Naive thymus-derived CD8-positive, alpha-beta T cell (primary cell): ENCODE measurements at places on chromosomes 12 and 14.

DNA sequence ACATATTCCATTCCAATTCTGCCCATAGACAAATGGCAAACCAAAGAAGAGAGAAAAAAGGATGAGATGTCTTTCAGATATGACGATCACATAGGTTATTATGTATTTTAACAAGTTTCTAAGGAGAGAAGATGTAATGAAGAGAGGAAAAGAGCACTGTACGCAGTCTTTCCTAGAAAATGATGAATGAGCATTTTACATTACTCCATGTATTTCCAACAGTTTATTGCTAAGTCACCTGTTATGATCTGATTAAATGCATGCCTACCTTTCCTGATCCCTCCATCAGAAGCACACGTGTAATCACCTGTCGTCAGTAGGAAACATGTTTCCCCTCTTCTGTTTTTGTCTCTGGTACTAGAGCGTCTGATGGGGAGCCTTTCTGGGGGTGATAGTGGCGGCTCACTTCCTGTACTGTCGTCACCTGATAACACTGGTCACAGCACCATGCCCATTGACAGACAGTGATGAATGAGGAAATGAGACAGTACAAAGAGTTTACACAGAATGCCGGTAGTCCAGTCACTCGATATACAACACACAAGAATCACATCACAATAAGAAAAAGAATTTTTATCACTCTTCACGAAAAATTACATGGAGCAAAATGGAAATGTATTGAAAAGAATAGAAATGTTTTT lies 161.6 kb downstream of the KCNC2 start:
- H3K27me3 ChIP-seq, result peaks cover 4% of the 10 kb centered on the region
- DNase-seq, result no peak
- H3K4me1 ChIP-seq, result no peaks in the 10 kb centered on the region
- H3K27ac ChIP-seq, result no peak overlapping the region

DNA sequence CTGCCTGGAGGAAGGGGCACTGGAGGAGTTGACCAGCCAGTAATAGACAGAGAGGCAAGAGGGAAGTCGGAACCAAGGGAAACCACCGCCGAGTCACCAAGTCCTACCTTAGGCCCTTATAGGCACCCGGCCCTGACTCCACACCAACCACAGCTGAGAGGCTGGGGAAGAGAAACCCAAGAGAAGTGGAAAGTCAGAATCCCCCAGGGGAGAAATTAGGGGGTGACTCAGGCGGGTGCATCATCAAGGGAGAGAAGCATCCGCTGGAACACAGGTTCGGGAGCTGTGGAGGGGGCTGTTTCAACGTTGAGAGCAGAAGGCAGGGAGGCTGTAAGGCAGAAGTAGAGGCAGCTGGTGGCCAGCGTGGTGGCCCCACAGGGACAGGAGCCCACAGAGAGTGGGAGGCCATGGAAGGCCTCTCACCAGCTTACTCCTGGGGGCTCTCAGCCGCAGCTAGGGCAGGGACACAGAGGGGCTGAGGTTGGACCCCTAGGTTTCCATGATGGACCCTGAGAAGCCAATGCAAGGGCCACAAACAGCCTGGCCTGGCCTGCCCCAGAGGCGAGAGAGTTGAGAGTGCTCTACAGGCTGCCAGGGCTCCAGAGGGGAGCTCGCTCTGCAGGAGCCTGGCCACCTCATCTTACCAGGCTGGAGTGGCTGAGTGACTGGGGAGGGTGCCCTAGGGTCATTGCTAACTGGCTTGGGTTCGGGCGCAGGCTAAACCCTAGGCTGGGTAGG lies 1.4 kb upstream of the TRMT61A start:
- no peaks in the 10 kb centered on the region for H3K36me3 ChIP-seq
- peaks cover 1% of the 10 kb centered on the region for H3K27me3 ChIP-seq
- H3K4me3 ChIP-seq, result peak overlapping the region; percentile 56
- no peak for DNase-seq

- H3K27ac ChIP-seq, result no peak overlapping the region
- peaks cover 27% of the 10 kb centered on the region for H3K27me3 ChIP-seq
- DNase-seq, result no peak
- no peaks in the 10 kb centered on the region for H3K36me3 ChIP-seq
- H3K4me3 ChIP-seq, result no peak overlapping the region
Observed at GRCh38 chr12:13940335-13940865, 41.0 kb downstream of the GRIN2B start.

- peaks cover 7% of the 10 kb centered on the region for H3K27me3 ChIP-seq
- H3K4me3 ChIP-seq, result no peak overlapping the region
- no peak overlapping the region for H3K27ac ChIP-seq
Observed at GRCh38 chr12:65937161-65937641, 112.9 kb downstream of the HMGA2 start.

DNA sequence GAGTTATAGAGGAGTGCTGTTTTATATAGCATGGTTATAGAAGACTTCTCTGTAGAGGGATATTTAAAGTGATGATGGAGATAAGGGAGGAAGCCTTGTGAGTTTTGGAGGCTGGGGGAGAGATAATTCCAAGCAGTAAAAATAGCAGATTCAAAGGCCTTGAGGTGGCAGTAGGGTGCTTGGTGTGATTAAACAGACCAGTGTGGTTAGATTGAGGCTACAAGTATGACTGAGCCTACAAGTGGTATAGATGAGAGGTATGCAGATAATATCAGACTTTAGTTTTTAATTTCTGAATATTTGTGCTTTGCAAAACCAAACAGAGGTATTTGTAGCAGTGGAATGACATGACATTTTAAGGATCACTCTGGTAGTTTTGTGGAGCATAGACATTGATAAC lies 20.3 kb downstream of the FANCM start:
- no peak overlapping the region for H3K4me3 ChIP-seq
- peaks cover 2% of the 10 kb centered on the region for H3K36me3 ChIP-seq
- H3K27me3 ChIP-seq, result no peaks in the 10 kb centered on the region
- H3K27ac ChIP-seq, result no peak overlapping the region

DNA sequence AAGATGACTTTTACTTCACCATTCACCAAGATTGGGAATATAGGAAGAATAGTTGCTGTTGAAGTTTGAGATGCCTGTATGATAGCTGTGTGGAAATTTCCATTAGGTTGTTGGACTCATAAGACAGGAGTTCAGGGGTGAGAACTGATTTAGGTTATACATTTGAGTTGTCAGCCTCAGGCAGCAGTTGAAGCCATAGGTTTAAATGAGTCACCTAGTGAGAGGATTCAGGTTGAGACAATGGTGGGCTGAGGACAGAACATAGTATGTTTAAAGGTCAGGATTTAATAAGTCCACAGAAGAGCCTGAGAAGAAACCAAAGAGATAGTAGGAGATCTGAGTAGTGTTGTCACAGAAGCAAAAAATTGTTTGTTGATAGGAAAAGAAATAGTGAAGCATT lies 63.6 kb upstream of the MON2 start:
- H3K4me3 ChIP-seq, result no peak overlapping the region
- no peak for DNase-seq
- H3K27me3 ChIP-seq, result no peaks in the 10 kb centered on the region
- peaks cover 6% of the 10 kb centered on the region for H3K4me1 ChIP-seq

GRCh38 chr14:32319368-32320049 lies 9.6 kb upstream of the AKAP6 start:
- no peak for DNase-seq
- H3K27me3 ChIP-seq, result peaks cover 4% of the 10 kb centered on the region
- no peak overlapping the region for H3K27ac ChIP-seq
- H3K4me3 ChIP-seq, result no peak overlapping the region
- no peaks in the 10 kb centered on the region for H3K36me3 ChIP-seq

- H3K27ac ChIP-seq, result no peak overlapping the region
- H3K36me3 ChIP-seq, result no peaks in the 10 kb centered on the region
- H3K4me3 ChIP-seq, result peak overlapping the region; percentile 91
- DNase-seq, result peak; percentile 59
Observed at GRCh38 chr12:50055831-50056638, 1.4 kb upstream of the ASIC1 start.

DNA sequence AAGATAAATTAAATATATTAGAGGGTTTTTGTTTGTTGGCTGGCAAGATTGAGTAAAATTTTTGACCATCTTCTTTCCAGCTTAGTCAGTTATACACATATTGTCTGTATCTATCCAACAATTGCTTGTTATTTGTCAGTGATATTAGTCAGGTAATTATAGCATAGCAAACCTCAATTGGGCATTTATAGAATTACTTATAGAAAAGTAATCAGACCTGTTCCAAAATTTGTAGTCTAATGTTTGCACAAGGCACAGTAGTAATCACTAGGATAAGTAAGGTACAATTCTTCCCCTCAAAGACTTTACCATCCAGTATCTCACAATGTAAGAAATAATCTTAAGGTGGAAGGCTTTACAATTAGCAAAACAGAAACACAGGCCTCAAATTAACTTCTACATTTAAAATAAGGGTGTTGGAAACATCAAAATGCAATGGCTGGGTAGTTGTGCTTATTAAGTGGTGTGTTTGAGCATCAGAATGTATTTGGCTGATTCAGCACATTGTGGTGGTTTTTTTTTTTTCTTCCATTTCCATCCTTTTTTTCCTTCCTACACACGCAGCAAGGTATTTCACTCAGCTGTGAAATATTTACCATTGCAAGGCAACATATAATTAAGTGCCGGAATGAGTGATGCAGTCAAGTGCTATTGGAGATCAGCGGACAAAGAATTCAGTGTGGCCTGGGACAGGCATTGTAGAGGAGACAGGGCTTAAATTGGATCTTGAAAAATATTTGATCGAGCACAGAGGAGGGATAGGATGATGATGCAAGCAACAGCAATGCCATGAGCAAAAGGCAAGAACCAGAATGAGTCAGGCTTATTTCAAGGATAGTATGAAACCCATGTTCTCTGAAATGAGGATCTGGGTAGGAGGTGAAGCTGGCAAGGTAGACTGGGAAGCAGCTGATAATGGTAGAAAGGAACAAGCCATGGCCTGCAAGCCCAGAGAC lies 178.2 kb downstream of the AKAP6 start:
- H3K27me3 ChIP-seq, result no peaks in the 10 kb centered on the region
- no peak overlapping the region for H3K27ac ChIP-seq
- no peak for DNase-seq
- H3K36me3 ChIP-seq, result no peaks in the 10 kb centered on the region
- H3K4me1 ChIP-seq, result no peaks in the 10 kb centered on the region
- H3K4me3 ChIP-seq, result no peak overlapping the region

- H3K27me3 ChIP-seq, result no peaks in the 10 kb centered on the region
- no peak overlapping the region for H3K4me3 ChIP-seq
- peaks cover 49% of the 10 kb centered on the region for H3K36me3 ChIP-seq
- peaks cover 30% of the 10 kb centered on the region for H3K4me1 ChIP-seq
- DNase-seq, result no peak
- no peak overlapping the region for H3K27ac ChIP-seq
Observed at GRCh38 chr12:14422516-14423230, 57.2 kb downstream of the ATF7IP start.

DNA sequence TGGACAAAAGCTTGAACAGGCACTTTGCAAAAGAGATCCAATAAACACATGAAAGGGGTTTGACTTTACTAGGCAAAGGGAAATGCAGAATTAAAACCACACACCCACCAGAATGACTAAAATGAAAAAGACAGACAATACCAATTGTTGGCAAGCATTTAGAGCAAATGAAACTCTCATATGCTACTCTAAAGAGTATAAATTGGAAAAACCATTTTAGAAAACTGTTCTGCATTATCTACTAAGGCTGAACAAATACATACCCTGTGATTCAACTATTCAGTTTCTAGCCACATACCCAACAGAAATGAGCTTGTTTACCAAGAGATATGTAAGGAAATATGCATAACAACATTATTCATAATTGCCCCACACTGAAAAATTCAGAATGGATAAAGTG lies 8.5 kb upstream of the IL22 start:
- H3K4me1 ChIP-seq, result peaks cover 13% of the 10 kb centered on the region
- no peak overlapping the region for H3K27ac ChIP-seq
- H3K36me3 ChIP-seq, result no peaks in the 10 kb centered on the region
- H3K27me3 ChIP-seq, result peaks cover 5% of the 10 kb centered on the region

DNA sequence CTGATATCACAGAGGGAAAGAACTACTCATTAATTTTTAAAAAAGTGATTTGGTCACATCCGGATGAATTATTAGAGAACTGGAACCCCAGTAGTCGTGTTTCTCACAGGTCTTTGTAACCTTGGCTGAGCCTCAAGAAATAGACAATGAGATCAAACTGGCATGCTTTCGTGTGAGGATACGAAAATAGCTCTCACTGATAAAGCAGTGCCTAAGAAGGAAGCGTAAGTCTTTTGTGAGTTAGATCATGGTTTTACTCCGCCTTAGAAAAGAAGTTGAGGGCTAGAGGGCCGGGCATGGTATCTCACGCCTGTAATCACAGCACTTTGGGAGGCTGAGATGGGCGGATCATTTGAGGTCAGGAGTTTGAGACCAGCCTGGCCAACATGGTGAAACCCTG lies 33.8 kb upstream of the GALNT16 start:
- H3K27ac ChIP-seq, result no peak overlapping the region
- H3K4me1 ChIP-seq, result no peaks in the 10 kb centered on the region
- DNase-seq, result no peak
- H3K36me3 ChIP-seq, result no peaks in the 10 kb centered on the region
- H3K4me3 ChIP-seq, result no peak overlapping the region

GRCh38 chr12:25771041-25771440 lies 187.4 kb upstream of the RASSF8 start:
- no peaks in the 10 kb centered on the region for H3K36me3 ChIP-seq
- DNase-seq, result no peak
- H3K27me3 ChIP-seq, result no peaks in the 10 kb centered on the region
- no peak overlapping the region for H3K4me3 ChIP-seq
- H3K4me1 ChIP-seq, result no peaks in the 10 kb centered on the region

GRCh38 chr12:88520436-88520820 lies 59.8 kb downstream of the KITLG start:
- H3K4me3 ChIP-seq, result no peak overlapping the region
- H3K36me3 ChIP-seq, result no peaks in the 10 kb centered on the region
- DNase-seq, result no peak

GRCh38 chr14:58663494-58664111 lies 25.8 kb downstream of the DACT1 start:
- H3K27me3 ChIP-seq, result no peaks in the 10 kb centered on the region
- peaks cover 6% of the 10 kb centered on the region for H3K4me1 ChIP-seq
- H3K27ac ChIP-seq, result peak overlapping the region; percentile 74
- H3K36me3 ChIP-seq, result no peaks in the 10 kb centered on the region

DNA sequence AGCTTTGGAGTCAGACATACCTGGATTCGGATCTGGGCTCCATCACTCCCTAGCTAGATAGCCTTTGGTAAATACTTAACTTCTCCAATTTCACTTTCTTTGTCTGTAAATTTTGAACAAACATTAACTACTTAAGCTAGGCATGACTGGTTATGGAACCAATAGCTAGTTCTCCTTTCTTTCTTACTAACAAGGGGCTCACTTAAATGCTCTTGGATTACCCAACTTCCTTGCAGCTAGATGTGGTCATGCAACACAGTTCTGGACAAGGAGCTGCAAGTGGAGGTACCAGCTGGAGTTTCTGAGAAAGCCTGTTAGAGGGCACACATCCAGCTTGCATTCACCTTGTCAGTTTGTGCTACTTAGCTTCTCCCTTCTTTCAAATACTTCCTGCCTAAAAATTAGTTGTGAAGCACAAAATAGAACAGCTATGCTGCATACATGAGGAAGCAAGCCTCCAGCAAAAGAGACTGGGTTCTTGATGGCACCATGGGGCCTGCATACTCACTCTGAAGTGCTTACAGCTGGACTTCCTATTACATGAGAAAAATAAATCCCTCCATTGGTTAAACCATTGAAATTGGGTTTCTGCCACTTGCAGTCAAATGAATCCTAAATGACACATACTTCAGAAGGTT lies 210.1 kb upstream of the EEA1 start:
- H3K27me3 ChIP-seq, result no peaks in the 10 kb centered on the region
- DNase-seq, result no peak
- H3K4me1 ChIP-seq, result peaks cover 18% of the 10 kb centered on the region
- peaks cover 5% of the 10 kb centered on the region for H3K36me3 ChIP-seq
- no peak overlapping the region for H3K4me3 ChIP-seq
- peak overlapping the region; percentile 42 for H3K27ac ChIP-seq

- H3K36me3 ChIP-seq, result no peaks in the 10 kb centered on the region
- DNase-seq, result peak; percentile 36
- H3K27ac ChIP-seq, result peak overlapping the region; percentile 98
- H3K4me3 ChIP-seq, result peak overlapping the region; percentile 96
- no peaks in the 10 kb centered on the region for H3K27me3 ChIP-seq
Observed at GRCh38 chr12:12561371-12562015, 1.2 kb downstream of the DUSP16 start.
